H1 (cell line): ENCODE measurements at places on chromosomes 16 and 17. TPM values are rescaled to one million over a fixed set of nuclear protein-coding genes. Genes with fewer than 3 reads are reported as not detected.

Gene RTN4RL1
- total RNA-seq, result 0.11 TPM in 1 of 2 replicates, not detected in the other

DNA sequence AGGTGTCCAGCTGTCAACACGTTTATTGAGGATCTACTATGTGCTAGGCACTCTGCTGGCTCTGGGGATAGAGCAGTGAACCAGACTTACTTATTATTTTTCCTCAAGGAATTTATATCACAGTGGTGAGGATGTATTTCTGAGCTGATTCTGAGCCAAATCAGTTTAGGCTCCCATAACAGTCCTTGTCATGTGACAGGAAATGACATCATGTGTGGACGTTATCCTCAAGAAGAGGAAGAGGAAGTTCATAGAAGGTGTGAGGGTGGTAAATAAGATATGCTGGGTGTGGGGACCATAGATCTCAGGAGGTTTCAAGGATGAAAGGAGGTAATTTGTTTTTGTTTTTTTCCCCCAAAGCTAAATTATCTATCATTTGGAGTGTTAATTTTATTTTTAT is 873.5 kb upstream of the EEF2KMT start:
- no peaks in the 10 kb centered on the region; the same call in 1 of the 2 replicates for H3K4me1 ChIP-seq
- no peaks in the 10 kb centered on the region for H3K36me3 ChIP-seq
- H3K27ac ChIP-seq, result no peak overlapping the region

- H3K27me3 ChIP-seq, result no peaks in the 10 kb centered on the region
- DNase-seq, result no peak
- H3K36me3 ChIP-seq, result no peaks in the 10 kb centered on the region
Measured at GRCh38 chr16:72612718-72613117, 435.2 kb downstream of the ZFHX3 start.

Gene MT1X
- 52.4 and 64.5 TPM in 2 replicates for total RNA-seq

GRCh38 chr17:49388290-49388640 is 26.2 kb upstream of the ZNF652 start:
- no peak overlapping the region for H3K27ac ChIP-seq
- no peak for DNase-seq
- H3K4me1 ChIP-seq, result no peaks in the 10 kb centered on the region
- H3K27me3 ChIP-seq, result no peaks in the 10 kb centered on the region

GRCh38 chr16:3007957-3008689 is 4.6 kb upstream of the CLDN9 start:
- H3K4me1 ChIP-seq, result peaks cover 46% of the 10 kb centered on the region
- H3K4me3 ChIP-seq, result peak overlapping the region; percentile 52
- DNase-seq, result peak; percentile 89
- no peaks in the 10 kb centered on the region for H3K27me3 ChIP-seq
- peak overlapping the region; percentile 96 for H3K27ac ChIP-seq
- no peaks in the 10 kb centered on the region for H3K36me3 ChIP-seq

GRCh38 chr17:17913695-17914332 is 58.4 kb downstream of the TOM1L2 start:
- no peak for DNase-seq
- no peaks in the 10 kb centered on the region; the same call in 1 of the 2 replicates for H3K4me1 ChIP-seq
- H3K27me3 ChIP-seq, result no peaks in the 10 kb centered on the region

DNA sequence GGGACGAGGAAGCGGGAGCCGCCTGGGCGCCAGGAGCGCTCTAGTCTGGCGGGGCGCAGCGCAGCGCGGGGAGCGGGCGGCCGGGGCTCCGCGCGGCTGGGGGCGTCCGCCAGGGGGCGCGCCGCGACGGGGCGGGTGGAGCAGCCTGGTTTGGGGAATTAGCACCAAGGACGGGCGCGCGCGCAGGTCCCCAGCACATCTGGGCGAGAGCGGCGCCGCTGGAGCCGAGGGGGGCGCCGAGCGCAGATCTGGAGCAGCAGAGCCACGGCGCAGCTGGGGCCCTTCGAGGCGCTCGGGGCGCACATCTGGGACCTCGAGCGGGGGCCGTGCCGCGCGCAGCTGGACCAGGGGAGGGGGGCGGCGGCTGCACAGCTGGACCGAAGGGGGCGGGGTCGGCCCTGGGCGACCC is at the start of gene NXPH3:
NXPH3 (plus strand) TSS at position 193 of the 409 bp plus-strand sequence. CDS start 349 bp downstream, outside the sequence.
- DNase-seq, result peak; percentile 97
- peaks cover 14% of the 10 kb centered on the region for H3K27me3 ChIP-seq
- no peak within 1 kb of the TSS; the same call in 1 of the 2 replicates for H3K27ac ChIP-seq

- H3K4me3 ChIP-seq, result no peak overlapping the region
- H3K4me1 ChIP-seq, result no peaks in the 10 kb centered on the region
- DNase-seq, result no peak
- H3K27me3 ChIP-seq, result no peaks in the 10 kb centered on the region
- no peak overlapping the region for H3K27ac ChIP-seq
Measured at GRCh38 chr17:73290399-73291259, 21.2 kb downstream of the CDC42EP4 start.

Gene C1QL1
- 7.5 and 7.6 TPM in 2 replicates for total RNA-seq

- H3K27me3 ChIP-seq, result no peaks in the 10 kb centered on the region
- DNase-seq, result no peak
- H3K36me3 ChIP-seq, result no peaks in the 10 kb centered on the region
- H3K4me1 ChIP-seq, result no peaks in the 10 kb centered on the region
- H3K4me3 ChIP-seq, result no peak overlapping the region
Measured at GRCh38 chr16:11084876-11085485, 140.6 kb downstream of the CLEC16A start.

Gene PAGR1
- 56.4 and 56.6 TPM in 2 replicates for total RNA-seq

GRCh38 chr17:45256114-45256966 is 5.6 kb downstream of the SPATA32 start:
- H3K27ac ChIP-seq, result no peak overlapping the region
- no peaks in the 10 kb centered on the region for H3K36me3 ChIP-seq
- H3K4me1 ChIP-seq, result peaks cover 14% of the 10 kb centered on the region
- no peak for DNase-seq

- peak overlapping the region; percentile 29; the same call in 1 of the 2 replicates for H3K27ac ChIP-seq
- no peaks in the 10 kb centered on the region for H3K27me3 ChIP-seq
- H3K36me3 ChIP-seq, result no peaks in the 10 kb centered on the region
- no peak overlapping the region for H3K4me3 ChIP-seq
- peak; percentile 58 for DNase-seq
Measured at GRCh38 chr17:522919-523318, 170.3 kb upstream of the RPH3AL start.

Gene KRTAP4-9
- total RNA-seq, result not detected in 2 replicates

GRCh38 chr16:67953641-67954375 is 9.9 kb upstream of the LCAT start:
- H3K4me1 ChIP-seq, result no peaks in the 10 kb centered on the region
- DNase-seq, result no peak
- H3K4me3 ChIP-seq, result no peak overlapping the region
- H3K36me3 ChIP-seq, result peaks cover 7% of the 10 kb centered on the region
- H3K27ac ChIP-seq, result no peak overlapping the region

Gene XYLT1
- total RNA-seq, result 22.1 and 25.4 TPM in 2 replicates

GRCh38 chr17:77888242-77889134 is 70.0 kb upstream of the TNRC6C start:
- H3K4me3 ChIP-seq, result peak overlapping the region; percentile 63
- H3K27ac ChIP-seq, result no peak overlapping the region
- H3K36me3 ChIP-seq, result no peaks in the 10 kb centered on the region
- H3K4me1 ChIP-seq, result peaks cover 18% of the 10 kb centered on the region
- peaks cover 30% of the 10 kb centered on the region for H3K27me3 ChIP-seq
- DNase-seq, result no peak

DNA sequence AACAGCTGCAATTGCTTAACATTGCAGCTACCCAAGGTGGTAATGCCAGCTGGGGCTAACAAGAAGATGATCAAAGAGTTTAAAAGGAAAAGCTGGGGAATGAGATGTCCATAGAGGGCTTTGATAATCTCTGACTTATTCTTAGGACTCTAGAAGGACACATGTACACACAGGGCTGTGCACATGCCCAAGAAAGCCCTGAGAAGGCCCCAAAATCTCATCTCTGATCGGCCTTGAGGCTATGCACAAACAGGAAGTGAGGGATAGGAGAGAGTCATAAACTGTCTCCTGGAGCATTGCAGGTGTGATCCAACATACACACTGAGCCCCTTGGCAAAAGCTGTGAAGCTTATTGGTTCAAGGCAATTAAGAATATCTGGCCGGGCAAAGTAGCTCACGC is 17.2 kb upstream of the RABEP1 start:
- H3K27ac ChIP-seq, result no peak overlapping the region
- DNase-seq, result no peak
- H3K4me3 ChIP-seq, result no peak overlapping the region
- no peaks in the 10 kb centered on the region for H3K36me3 ChIP-seq
- H3K27me3 ChIP-seq, result no peaks in the 10 kb centered on the region

DNA sequence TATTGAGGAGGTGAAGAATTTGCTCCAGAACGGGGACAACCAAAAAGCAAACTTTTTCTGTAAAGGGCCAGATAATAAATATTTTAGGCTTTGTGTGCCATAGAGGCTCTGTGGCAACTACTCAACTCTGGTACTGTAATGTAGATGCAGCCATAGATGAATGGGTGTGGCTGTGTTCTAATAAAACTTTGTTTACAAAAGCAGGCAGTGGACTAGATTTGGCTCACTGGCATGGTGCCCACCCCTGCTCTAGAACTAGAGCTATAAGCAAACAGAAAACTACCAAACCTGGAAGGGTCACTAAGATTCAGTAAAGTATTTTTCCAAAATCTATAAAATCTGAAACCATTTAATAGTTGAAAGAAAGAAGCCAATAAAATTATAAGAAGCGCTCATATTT is 24.6 kb upstream of the SMURF2 start:
- H3K27me3 ChIP-seq, result no peaks in the 10 kb centered on the region
- DNase-seq, result no peak
- H3K36me3 ChIP-seq, result no peaks in the 10 kb centered on the region
- H3K4me1 ChIP-seq, result no peaks in the 10 kb centered on the region

Gene SNAI3
- total RNA-seq, result 8.5 and 8.7 TPM in 2 replicates

- H3K4me3 ChIP-seq, result no peak overlapping the region
- H3K27ac ChIP-seq, result no peak overlapping the region
- no peaks in the 10 kb centered on the region for H3K27me3 ChIP-seq
- H3K4me1 ChIP-seq, result peaks cover 4% of the 10 kb centered on the region
- H3K36me3 ChIP-seq, result no peaks in the 10 kb centered on the region
Measured at GRCh38 chr17:34254146-34254545, 939 bp upstream of the CCL2 start.

DNA sequence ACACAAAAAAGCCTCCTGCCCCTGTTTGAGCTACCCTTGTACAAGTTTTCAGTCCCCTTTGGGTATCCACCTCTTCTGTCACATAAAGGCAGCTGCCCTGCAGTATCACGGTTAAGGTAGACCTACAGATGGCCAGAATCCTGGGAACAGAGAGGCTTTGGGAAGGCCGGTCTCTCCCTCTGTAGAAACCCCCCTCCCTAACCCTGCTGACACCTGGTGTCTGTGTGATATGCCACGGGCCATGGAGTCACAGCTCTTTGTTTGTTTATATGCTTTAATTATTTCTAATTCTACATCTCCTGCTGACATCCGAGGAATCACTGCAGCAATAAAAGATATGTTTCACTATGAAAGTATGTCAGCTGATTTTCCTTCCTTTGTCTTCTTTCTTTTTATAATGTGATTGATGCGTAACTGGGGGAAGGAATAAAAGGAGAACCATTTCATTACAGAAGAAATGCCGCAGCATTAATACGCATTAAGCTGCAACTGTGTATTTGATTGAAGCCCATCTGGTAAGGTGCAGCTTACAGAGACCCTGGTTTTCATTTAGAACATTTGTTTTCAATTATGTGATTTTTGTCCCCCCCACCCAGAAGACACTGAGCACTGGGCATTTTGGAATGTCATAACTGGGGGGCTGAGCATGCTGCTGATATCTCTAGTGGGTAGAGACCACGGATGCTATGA is 142.1 kb downstream of the SLC39A11 start:
- peaks cover 11% of the 10 kb centered on the region for H3K4me1 ChIP-seq
- no peak overlapping the region for H3K4me3 ChIP-seq
- H3K36me3 ChIP-seq, result no peaks in the 10 kb centered on the region
- no peaks in the 10 kb centered on the region for H3K27me3 ChIP-seq
- H3K27ac ChIP-seq, result no peak overlapping the region
- DNase-seq, result no peak

Gene YBX2
- 27.6 and 30.5 TPM in 2 replicates for total RNA-seq

GRCh38 chr17:80277751-80278671 is 17.4 kb downstream of the RNF213 start:
- H3K27ac ChIP-seq, result no peak overlapping the region
- no peaks in the 10 kb centered on the region; the same call in 1 of the 2 replicates for H3K36me3 ChIP-seq
- DNase-seq, result no peak
- H3K4me3 ChIP-seq, result no peak overlapping the region
- peaks cover 5% of the 10 kb centered on the region; the same call in 1 of the 2 replicates for H3K4me1 ChIP-seq

DNA sequence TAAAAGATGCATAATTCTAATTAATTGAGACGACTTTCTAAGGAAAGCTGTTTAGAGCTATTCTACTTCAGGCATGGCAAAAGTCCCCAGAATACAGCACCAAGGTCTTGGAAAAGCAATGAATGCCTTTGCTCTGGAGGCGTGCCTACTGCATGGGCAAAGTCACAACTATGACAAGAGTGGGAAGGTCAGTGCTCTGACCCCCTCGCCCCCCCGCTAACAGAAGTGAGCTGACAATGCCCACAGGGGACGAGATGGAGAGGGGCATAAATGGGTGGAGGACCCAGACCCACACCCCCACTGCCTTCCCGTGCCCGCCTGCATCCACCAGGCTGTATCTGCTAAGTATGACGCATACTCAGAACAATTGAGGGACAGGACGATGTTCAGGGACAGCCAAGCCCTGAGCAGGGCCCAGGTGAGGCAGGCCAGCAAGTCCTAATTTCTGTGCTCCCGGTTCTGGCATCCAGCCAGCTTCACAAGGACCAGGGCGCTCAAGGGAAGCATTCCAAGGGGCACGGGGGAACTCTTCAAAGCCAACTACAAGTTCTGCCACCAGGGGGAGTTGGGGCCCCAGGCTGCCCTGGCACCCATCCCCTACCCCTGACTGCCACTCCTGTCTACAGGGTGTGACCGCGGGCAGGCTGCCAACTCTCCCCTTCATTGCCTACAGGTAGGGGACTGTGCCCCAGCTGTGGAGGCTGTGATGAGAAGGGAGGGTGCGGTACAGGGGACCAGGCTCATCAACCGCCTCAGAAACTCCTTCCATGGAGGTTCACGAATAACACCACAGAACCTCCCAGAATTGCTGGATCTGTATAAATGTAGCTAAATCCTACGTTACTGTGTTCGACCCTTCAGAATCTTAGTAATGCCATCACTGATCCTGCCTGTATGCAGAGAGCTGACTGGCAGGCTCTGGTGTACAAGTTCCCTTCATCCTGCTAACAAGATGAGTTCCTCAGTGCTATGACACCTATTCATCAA is 20.8 kb downstream of the NPRL3 start:
- H3K27ac ChIP-seq, result no peak overlapping the region
- peak; percentile 58 for DNase-seq
- peaks cover 3% of the 10 kb centered on the region; the same call in 1 of the 2 replicates for H3K4me1 ChIP-seq
- no peak overlapping the region for H3K4me3 ChIP-seq
- no peaks in the 10 kb centered on the region for H3K27me3 ChIP-seq
- H3K36me3 ChIP-seq, result no peaks in the 10 kb centered on the region

DNA sequence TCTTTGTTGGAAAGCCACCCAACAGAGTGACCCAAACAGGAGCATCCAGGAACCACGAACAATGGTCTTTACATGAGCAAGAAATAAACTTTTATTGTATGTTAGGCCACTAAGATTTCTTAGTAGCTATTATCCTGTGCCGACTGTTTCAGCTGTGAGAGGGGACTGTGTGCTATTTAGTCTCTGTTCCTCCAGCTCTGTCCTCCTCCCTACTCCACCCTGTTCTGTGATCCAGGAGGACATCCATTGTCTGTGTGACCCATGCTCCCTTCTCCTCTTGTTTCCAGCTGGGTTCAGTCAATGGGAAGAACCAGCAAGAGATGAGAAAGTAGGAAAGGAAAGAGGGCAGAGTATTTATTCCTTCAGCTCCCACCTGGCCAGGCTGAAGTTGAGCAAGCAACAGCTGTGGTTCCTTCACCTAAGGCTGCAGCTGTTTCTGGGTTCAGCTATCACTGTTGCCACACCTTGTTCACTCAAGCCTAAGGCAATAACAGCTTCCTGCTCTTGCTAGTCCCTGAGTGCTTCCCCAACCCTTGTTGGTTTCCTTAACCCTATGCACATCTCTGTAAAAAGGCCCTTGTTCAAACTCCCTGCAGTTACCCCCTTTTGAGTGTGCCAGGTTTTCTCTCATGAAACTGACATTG is 14.9 kb upstream of the B4GALNT2 start:
- DNase-seq, result no peak
- no peak overlapping the region for H3K4me3 ChIP-seq
- H3K27me3 ChIP-seq, result no peaks in the 10 kb centered on the region
- no peaks in the 10 kb centered on the region for H3K4me1 ChIP-seq
